Endodermal cell (in vitro differentiated cells): ENCODE measurements at places on chromosomes 7 and 10. TPM values are rescaled to one million over a fixed set of nuclear protein-coding genes. Genes with fewer than 3 reads are reported as not detected.

GRCh38 chr10:25102147-25102822 is 72.5 kb upstream of the GPR158 start:
- H3K27me3 ChIP-seq = no peaks in the 10 kb centered on the region
- no peak for DNase-seq
- H3K36me3 ChIP-seq = no peaks in the 10 kb centered on the region
- no peak overlapping the region for H3K27ac ChIP-seq

- H3K4me3 ChIP-seq = peak overlapping the region; percentile 81
- DNase-seq = peak; percentile 78
- no peaks in the 10 kb centered on the region for H3K36me3 ChIP-seq
- H3K4me1 ChIP-seq = no peaks in the 10 kb centered on the region
Observed at GRCh38 chr7:87628780-87629569, 777 bp downstream of the RUNDC3B start.

DNA sequence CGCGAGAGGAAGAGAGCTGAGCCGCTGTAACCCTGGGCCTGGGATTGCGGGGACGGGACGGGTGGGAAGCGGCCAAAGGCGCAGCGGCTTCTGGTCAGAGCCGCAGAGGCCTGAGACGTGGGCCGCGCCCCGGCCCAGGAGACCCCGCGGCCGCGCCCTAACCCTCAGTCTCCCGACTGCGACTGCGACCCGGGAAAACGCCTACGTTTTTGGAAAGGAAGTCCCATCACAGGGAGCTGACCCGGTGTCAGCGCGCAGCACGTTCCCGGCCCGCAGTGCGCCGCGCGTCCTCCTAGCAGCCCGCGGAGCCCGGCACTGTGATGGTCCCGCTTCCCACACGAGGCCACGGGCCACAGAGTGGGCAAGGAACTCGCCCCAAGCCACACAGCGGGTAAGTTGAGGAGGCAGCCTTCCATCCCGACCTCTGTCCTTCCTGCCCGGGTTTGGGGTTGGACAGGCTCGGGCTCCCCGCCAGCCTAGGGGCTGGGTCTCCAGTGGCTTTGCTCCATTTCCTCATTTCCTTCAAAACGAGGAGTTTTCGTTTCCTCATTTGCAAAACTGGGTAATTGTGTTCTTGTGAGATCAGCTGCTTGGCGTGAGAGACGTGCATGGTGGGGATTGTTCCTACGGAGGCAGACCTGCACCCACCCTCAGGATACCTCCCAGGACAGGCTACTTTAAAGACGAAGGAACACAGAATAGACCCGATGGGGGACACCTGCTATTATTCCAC is 1.2 kb downstream of the GPNMB start:
- H3K4me3 ChIP-seq = no peak overlapping the region
- no peaks in the 10 kb centered on the region for H3K4me1 ChIP-seq
- peaks cover 9% of the 10 kb centered on the region for H3K27me3 ChIP-seq
- no peaks in the 10 kb centered on the region for H3K36me3 ChIP-seq

GRCh38 chr10:132498562-132499366 is 38.8 kb upstream of the INPP5A start:
- no peak overlapping the region for H3K4me3 ChIP-seq
- H3K27ac ChIP-seq = no peak overlapping the region
- H3K27me3 ChIP-seq = peaks cover 10% of the 10 kb centered on the region
- H3K36me3 ChIP-seq = no peaks in the 10 kb centered on the region
- H3K4me1 ChIP-seq = no peaks in the 10 kb centered on the region
- no peak for DNase-seq

- DNase-seq = no peak
- no peak overlapping the region for H3K4me3 ChIP-seq
- H3K36me3 ChIP-seq = no peaks in the 10 kb centered on the region
- H3K27ac ChIP-seq = no peak overlapping the region
- H3K4me1 ChIP-seq = no peaks in the 10 kb centered on the region
Observed at GRCh38 chr7:157558875-157559595, 222.2 kb downstream of the DNAJB6 start.

DNA sequence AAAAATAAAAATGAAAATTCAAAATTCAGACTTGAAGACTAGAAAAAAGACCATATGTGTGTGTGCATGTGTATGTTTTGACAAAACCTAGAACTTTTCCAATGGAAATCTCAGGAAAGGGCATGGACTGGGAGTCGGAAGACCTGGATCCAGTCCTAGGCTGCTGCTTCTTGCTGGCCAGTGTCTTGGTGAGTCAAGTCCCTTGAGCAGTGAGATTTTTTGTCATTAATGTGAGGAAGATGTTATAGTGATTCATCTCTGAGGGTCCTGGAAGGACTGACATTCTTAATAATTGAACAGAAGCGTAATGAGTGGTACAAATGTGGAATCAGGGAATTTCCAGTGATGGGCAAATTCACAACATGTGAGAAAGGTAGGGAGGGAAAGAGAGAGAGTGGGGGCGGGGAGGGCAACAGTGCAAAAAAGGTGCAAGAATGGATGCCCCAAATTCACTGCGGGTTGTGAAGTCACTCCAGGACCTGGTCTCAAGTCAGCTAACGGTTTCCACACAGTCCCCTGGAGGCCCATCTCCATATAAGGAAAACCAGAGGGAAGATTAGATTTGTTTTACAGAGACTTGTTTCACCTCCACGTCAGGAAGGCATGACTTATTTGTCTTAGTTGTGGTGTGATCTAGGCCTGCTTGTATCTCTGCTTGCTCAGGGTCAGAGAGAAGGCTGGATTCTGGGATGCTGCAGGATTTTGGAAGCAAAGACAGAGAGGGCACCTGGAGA is 201.7 kb downstream of the BUB3 start:
- DNase-seq = no peak
- H3K27ac ChIP-seq = no peak overlapping the region
- H3K4me1 ChIP-seq = peaks cover 4% of the 10 kb centered on the region
- no peaks in the 10 kb centered on the region for H3K27me3 ChIP-seq
- H3K4me3 ChIP-seq = no peak overlapping the region

The PLCE1 gene
- 14.2 to 22.8 TPM (median 14.3 TPM) in 3 replicates for total RNA-seq

The ADCY1 gene
- 13.6 and 15.3 TPM in 2 replicates for total RNA-seq

The MYL10 gene
- total RNA-seq = not detected in 2 replicates

DNA sequence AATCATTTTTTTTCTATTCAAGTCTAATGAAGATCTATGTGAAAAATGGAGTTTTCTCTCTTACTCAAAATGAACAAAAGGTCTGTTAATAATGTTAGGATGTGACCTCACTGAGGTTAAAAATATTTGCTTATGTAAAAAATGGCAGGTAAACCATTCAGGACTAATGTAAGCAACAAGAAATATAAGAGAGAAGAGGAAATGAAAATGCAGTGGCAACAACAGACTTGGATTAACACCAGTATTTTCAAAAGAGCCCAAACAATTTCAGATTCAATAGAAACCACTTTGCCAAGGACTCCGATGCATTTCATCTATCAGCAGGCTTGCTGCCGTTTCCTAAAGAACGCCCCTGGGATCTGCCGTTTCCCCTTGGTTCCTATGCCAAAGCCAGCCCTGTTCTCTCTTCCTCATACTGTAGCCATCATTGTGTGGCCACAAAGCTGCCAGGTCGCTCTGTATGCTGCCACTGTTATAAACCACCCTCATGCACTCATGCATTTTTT is 66.4 kb downstream of the MTURN start:
- DNase-seq = no peak
- no peaks in the 10 kb centered on the region for H3K36me3 ChIP-seq
- H3K27me3 ChIP-seq = no peaks in the 10 kb centered on the region
- no peak overlapping the region for H3K4me3 ChIP-seq

DNA sequence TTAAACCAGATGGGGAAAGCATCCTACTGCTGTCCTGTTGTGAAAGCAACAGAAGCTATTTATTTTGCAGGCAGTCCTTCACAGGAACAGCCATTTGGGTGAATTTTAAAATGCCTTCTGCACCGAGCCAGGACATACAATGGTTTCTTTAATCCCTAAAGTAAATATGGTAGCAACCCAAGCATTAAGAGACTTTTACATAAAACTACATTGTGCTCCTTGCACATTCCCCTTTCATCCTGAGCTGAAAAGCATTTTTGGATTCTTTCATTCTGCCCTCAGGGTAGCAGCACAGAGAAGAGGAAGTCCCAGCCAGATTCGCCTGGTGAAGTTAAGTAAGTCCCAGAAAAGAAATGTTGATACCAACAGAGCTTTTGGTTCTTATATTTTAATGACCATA is 84.0 kb upstream of the FAM3C start:
- H3K4me3 ChIP-seq = no peak overlapping the region
- H3K36me3 ChIP-seq = no peaks in the 10 kb centered on the region
- H3K27ac ChIP-seq = peak overlapping the region; percentile 69

The CEP55 gene
- 28.4 to 76.4 TPM (median 66.8 TPM) in 3 replicates for total RNA-seq

The FAM13C gene
- total RNA-seq = 2.7 and 3.7 TPM in 2 replicates

The FFAR4 gene
- not detected in 2 replicates for total RNA-seq

The CYP17A1 gene
- total RNA-seq = not detected in 2 replicates

GRCh38 chr10:84140036-84140379 is 699 bp downstream of the GHITM start:
- H3K27ac ChIP-seq = peak overlapping the region; percentile 89
- no peaks in the 10 kb centered on the region for H3K4me1 ChIP-seq
- H3K27me3 ChIP-seq = no peaks in the 10 kb centered on the region
- H3K36me3 ChIP-seq = peaks cover 30% of the 10 kb centered on the region
- DNase-seq = peak; percentile 51

The CNTNAP2 gene
- 171 to 205 TPM (median 185 TPM) in 3 replicates for total RNA-seq
